ENCODE measurements at places on chromosomes 6 and 20. TPM values are rescaled to one million over a fixed set of nuclear protein-coding genes. Genes with fewer than 3 reads are reported as not detected.

The SLCO4A1 gene
- 2.7 TPM for polyA plus RNA-seq

The NTSR1 gene
- 0.96 TPM for polyA plus RNA-seq

The CCN6 gene
- 1.9 TPM for polyA plus RNA-seq

The POFUT1 gene
- polyA plus RNA-seq, result 42.7 TPM

The FAM50B gene
- 12.4 TPM for polyA plus RNA-seq

The FYN gene
- 190 TPM for polyA plus RNA-seq

The MAP3K7 gene
- 54.7 TPM for polyA plus RNA-seq

The MMP24 gene
- 1.9 TPM for polyA plus RNA-seq

The LAMA4 gene
- polyA plus RNA-seq, result 83.5 TPM

The ZC3H12D gene
- polyA plus RNA-seq, result 0.32 TPM

The CLPSL1 gene
- polyA plus RNA-seq, result 1.8 TPM

The ZNF391 gene
- 12.6 TPM for polyA plus RNA-seq

The PREX1 gene
- polyA plus RNA-seq, result 12.8 TPM

The VNN1 gene
- polyA plus RNA-seq, result 0.18 TPM

The SLC22A16 gene
- 0.49 TPM for polyA plus RNA-seq

The C6orf15 gene
- polyA plus RNA-seq, result not detected

The SIRPD gene
- not detected for polyA plus RNA-seq

The MYLK4 gene
- polyA plus RNA-seq, result 0.96 TPM

Data from right renal cortex interstitium (tissue), 3 donors.